ENCODE measurements at places on chromosomes 11 and 22. TPM values are rescaled to one million over a fixed set of nuclear protein-coding genes. Genes with fewer than 3 reads are reported as not detected.

CD6 gene
- not detected for total RNA-seq

C11orf52 gene
- 9.2 TPM for total RNA-seq

PRODH gene
- total RNA-seq = 4.3 TPM

- DNase-seq = no peak
These were observed 75.7 kb downstream of the PISD start for GRCh38 chr22:31586137-31586920.

Data from renal cortical epithelial cell (primary cell).